ENCODE measurements at places on chromosomes 7 and 10.

GRCh38 chr7:132298790-132299189 is 277.5 kb downstream of the PLXNA4 start:
- DNase-seq: no peak

GRCh38 chr7:90383861-90384260 is 19.4 kb upstream of the CLDN12 start:
- DNase-seq: no peak

DNA sequence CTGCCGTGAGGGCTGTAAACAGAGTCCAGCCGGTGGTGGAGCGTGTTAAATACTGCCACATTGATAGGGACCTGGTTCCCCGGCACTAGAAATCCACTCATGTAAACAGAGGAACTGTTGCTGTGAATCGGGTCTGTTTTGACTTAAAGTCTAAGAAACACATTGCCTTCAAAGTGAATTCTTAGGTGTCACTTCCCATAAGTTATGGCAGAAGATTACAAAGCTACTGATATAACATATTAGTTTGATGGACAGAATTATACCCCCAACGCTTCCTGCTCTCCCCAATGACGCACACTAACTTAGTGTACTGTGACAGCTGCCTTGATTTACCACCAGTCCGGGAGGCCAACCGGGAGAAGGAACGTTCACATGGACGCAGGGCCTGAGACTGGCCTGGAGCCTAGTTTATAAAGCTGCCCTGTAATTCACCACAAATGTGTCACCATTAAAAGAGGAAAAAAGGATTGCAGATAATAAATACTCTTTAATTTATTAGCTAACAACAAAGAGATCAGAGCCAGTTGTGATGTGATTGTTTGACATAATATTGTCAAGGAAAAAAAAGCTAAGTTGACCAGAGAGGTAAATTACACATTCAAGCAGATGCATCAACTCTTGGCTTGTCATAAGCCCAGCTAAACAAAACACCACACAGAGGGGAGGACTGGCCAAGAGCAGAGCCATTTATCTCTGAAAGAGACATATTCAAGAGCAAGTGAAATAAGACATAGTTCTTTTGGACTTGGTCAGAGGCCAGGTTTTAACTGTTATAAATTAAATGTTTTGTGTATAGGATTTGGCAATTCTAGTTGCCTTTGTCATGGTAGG is 820.6 kb downstream of the LRMDA start:
- no peak for DNase-seq

DNA sequence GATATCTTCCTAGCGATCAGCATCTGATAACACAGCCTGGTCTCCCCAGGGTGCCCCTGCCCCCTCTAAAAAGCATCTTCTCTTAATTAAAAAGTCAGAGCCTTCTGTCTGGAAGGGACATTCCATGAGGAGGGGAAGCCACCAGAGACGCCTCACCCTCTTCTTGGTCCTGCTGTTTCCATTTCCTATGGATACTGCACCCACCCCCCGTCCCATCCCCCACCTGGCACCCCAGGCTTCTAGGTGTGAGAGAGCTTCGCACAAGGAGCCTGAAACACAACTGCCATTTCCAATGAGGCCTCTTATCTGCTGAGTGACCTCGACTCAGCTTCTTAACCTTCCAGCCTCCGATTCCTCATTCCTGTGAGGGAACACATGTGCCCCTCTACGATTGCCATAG is 51.4 kb downstream of the COL13A1 start:
- DNase-seq: no peak

DNA sequence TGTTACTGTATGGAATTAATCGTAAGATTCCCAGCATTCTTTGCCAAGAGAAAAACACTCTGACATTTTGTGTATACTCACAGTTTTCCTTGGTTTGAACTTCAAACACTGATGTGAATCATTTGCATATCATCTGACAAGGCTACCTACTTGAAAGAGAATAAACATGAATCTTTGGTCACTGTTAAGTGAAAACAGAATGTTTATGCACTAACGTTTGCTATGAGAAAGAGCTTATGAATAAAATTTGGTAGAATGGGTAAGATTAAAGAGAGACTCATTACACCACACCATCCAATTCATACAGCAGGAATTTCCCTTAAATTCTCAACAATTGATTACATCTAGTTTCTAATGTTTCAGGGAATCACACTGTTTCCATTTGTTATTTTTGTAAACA is 46.6 kb downstream of the MACC1 start:
- no peak for DNase-seq

GRCh38 chr7:151514461-151515275 is 5.0 kb downstream of the RHEB start:
- DNase-seq: no peak

- DNase-seq: no peak
Measured at GRCh38 chr10:61975391-61975932, 74.0 kb downstream of the ARID5B start.

GRCh38 chr7:28904578-28905048 is 53.5 kb downstream of the TRIL start:
- no peak for DNase-seq

DNA sequence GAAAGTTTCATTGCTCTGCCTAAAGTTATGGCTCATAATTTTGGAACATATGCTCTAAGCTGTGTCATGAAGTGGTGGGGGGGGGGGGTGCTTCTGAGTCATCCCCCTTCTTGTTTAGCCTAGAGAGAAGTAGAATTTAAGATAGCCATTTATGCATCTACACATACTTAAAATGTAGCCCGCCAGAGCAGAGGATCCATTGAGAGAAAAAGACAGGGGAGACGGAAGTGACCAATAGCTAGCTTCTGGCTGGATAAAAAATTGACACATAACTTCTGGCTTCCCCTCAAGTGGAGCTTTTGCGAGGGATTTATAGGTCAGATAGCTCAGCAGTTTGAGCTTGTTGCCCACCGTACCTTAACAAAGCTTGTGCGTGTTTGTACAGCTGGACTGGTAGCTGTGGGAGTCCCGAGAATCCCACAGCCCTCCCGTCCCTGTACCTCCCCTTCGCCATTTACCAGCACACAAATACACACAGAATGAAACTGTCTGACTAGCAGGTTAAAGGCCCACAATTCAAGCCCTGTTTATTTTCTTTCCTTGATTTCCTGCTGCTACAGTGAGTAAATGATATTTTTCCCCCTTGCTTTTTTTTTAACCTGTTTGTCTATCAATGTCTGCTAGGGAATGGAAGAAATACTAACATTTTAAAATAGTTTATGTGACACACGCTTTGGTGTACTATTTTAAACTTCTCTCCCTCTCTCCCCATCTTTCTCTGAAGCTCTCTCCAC is 232.6 kb upstream of the FERD3L start:
- no peak for DNase-seq

DNA sequence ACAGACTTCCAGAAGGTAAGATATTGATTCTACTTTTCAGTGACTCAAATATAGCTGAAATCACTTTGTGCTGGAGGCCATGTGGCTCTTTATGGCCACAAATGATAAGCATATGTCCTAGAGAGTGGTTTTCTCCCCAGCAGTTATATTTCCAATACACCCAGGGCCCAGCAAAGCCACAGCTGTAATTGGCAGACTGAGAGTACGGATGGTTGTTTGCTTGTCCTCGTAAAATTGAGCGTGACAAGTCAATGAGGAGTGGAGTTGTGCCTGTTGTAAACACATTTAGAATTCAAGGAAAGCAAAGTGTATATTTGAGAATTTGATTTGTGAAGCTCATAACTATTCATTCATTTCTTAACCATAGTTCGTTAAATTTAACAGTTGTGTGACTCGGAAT is 201.8 kb downstream of the LHFPL3 start:
- DNase-seq: no peak

- no peak for DNase-seq
Measured at GRCh38 chr7:16619979-16620408, 25.6 kb downstream of the ANKMY2 start.

DNA sequence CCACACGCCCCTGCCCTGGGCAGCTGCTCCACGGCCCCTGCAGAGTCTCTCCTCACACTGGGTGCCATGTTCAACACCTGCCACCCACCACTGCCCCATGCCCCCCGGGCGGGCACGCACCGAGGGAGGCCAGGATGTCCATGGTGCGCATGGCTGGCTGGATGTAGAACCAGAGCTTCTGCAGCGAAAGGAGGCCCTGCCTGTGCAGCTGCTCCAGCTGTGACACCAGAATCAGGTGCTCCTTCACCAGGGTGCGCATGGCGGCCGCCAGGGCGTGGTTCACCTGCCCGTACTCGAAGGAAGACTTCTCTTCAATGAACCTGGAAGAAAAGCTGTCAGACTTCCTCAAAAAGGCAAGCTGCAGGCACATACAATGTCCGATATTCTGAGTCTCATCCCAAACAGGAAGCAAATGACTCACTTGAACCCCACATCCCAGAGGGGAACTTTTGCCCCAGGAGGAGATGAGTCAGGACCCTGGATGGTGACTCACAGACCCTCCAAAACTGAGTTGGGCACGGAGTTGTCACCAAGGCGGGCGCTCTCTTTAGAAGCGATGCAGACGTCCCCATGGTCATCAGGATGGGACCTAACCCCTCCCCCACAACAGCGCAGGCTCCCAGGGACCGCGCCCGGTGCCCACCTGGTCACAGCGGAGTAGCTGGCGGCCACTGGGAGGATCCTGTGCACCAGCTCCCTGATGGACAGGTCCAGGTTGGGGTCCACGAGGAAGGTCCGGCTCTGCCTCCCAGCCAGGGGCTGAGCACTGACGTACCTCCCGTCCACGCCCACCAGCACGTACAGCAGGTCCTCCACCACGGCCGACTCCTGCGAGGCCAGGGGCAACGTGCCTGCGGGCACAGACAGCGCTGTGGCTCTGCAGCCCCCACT is 15.5 kb downstream of the TUBGCP2 start:
- peak; percentile 77 for DNase-seq

DNA sequence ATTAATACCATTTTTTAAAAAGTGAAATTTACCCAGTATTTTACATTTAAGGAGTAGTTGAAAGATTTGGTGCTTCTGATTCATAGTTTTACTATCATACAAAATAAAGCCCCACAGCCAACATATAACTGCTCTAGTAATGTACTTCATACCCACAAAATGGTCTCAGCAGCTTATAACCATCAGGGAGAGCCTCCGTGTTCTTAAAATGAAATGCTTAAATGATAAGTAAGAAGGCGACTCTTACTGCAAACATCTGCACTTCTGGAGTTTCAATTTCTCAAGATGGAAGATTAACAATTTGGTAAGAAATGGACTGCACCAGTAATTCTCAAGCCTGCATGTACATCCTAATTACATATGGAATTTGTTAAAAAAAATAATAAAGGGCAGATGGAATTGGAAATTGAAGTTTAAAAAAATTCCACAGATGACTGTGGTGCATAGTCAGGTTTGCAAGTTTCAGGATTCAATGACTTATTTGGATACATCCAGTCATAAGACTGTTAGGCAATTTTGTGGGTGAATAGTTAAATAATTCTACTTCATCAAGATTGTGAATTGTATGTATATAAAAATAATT is 461.0 kb downstream of the KIF20B start:
- no peak for DNase-seq

GRCh38 chr10:131315344-131315743 is 3.8 kb upstream of the TCERG1L start:
- DNase-seq: no peak

DNA sequence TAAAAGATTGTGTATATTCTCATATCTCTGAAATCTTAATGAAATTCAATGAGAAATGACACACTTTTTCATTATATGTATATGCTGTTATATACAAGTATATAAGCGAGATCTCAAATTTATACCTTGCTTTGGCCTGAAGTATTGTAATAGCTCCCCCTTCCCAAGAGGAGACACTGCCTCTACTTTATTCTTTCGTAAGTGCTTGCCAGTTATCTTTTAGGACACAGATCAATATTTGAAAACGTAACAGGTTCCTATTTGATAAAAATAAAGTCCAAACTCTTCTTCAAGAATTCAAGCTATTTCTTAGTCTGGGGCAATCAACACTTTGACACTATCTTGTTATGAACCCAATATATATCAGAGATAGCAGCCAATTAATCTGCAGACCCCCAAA is 24.9 kb downstream of the WASL start:
- DNase-seq: no peak

- DNase-seq: no peak
Measured at GRCh38 chr10:13528875-13529713, at the start of gene BEND7. Gene BEND7, minus strand, starts transcription at chr10:13529014. Its CDS starts 481 bp downstream, at chr10:13528533.

DNA sequence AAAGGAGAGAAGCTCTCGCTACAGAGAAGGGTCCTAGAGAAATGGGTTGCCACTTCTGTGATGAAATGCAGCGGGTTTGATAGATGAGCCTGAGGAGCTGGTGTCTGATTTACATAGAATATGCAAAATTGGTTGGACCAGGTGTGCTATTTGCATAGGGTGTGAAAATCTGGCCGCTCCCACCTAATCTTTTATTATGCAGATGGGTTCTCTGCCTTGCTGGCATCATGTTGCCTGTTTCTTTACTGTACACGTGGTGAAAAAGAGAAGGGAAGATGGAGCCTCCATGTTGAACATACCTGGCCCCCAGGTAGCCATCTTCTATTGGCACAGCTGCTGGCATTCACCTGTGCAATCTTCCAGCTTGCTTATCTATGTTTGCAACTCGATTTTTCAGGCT is 212.2 kb downstream of the ANKRD7 start:
- no peak for DNase-seq

- no peak for DNase-seq
Measured at GRCh38 chr7:84202855-84203254, 8.3 kb upstream of the SEMA3A start.

GRCh38 chr7:132485600-132486273 is 90.5 kb downstream of the PLXNA4 start:
- DNase-seq: no peak

GRCh38 chr7:12322284-12322902 is 81.3 kb downstream of the VWDE start:
- DNase-seq: no peak

DNA sequence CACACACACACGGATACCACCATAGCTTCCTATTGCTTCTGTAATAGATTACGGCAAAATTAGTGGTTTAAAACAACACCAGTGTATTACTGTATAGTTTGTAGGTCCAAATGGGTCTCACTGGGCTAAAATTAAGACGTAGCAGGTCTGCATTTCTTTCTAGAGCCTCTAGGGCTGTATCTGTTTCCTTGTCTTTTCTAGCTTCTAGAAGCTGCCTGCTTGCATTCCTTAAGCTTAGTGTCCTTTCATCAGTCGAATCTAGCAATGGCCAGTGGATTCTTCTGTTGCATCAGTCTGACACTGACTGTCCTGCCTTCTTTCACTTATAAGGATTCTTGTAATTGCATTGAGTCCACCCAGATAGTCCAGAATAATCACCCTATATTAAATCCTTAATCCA is 882.3 kb downstream of the PCDH15 start:
- DNase-seq: no peak

- DNase-seq: no peak
Measured at GRCh38 chr10:99369126-99369525, 40.0 kb downstream of the CNNM1 start.

All from spleen (tissue), 13 donors.